ENCODE measurements at places on chromosomes 6 and 20.

DNA sequence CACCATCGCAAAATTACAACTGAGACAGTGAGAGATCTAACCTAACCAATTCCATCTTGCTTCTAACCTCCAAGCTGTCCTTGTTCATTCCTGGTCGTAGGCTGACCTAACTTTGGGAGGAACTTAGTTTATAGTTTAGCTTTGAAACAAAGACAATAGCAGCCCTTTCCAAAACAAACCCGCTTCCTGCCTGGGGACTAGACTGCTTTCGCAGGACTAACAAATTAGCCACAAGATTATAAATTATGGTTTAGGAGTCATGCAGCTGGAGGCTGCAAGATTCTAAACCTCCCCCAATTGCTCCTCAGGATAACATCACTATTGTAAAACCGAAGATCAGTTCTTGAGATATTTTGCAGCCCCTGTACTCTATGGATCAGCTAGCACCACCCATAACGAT, 63.2 kb downstream of the TRIM27 start:
- DNase-seq: no peak

DNA sequence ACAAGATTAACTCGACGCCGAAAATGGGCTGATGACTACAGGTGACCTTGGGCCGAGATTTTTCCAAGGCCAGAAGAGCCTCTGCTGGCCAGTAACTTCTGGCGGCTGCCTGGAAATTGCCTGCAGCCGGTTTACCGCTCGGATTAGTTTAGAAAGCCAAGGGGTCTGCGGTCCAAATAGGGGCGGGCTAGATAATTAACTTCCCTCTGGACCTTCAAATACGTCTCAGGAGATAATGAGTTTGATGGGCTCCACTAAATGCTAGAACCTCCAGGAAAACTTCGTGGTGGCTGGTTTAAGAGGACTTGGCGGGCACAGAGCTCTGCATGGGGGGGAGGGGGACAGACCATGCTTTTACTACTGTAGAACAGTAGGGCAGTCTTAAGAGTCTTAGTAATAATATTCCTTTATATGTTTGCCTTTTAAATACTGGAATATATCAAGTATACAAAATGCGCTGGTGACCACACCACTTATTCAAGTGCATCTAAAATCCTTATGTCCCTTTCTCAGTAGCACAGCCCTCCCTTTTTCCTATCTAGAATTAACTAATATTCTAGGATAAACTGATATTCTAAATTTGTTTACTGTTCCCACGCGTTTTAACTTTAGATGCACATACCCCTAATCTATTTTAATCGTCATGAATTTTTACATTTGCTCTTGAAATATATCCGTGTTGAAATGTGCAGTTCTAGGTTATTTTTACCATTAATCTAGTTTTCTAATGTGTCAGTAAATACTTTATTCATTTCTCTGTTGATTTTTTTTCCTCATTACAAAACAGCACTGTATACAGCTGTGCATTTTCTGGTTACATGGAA, 107.5 kb upstream of the PRSS16 start:
- peak; percentile 23 for DNase-seq

DNA sequence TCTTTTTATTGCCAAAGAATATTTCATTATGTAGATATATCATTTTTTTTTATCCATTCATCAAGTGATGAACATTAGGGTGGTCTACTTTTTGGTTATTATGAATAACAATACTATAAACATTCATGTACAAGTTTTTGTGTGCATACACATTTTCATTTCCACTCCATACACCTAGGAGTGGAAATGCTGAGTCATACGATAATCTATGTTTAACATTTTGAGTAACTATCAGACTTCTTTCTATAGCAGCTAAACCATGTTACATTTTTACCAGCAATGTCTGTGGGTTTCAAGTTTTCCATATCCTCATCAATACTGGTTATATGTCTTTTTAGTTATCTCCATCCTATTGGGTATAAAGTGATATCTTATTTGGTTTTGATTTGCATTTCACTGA, 65.7 kb downstream of the PRSS35 start:
- DNase-seq: no peak

DNA sequence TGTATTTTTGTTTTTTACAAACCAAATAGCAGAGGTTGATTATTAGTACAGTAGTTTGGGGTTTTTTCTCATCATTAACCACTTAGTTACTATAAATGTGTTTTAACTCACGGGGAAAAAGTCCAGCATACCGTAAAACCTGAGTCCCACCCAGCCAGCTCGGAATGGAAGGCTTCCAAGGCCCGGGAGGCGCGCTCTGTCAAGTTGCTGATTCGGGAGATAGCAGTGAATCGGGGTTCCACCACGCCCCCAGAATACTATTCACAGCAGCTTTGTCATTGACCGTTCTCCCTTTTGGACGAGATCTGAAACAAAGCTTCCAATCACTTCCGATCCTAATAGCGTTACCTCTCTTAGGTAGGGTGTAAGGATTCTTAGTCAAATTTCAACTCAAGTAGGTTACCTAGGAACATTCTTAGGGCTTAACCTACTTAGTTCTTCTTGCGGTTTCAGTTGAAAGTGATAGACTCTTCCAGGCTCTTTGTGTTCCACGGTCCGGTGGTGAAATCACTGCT, 232.8 kb upstream of the QKI start:
- DNase-seq: no peak

- no peak for DNase-seq
Observed at GRCh38 chr20:16533502-16533901, 39.7 kb downstream of the KIF16B start.

DNA sequence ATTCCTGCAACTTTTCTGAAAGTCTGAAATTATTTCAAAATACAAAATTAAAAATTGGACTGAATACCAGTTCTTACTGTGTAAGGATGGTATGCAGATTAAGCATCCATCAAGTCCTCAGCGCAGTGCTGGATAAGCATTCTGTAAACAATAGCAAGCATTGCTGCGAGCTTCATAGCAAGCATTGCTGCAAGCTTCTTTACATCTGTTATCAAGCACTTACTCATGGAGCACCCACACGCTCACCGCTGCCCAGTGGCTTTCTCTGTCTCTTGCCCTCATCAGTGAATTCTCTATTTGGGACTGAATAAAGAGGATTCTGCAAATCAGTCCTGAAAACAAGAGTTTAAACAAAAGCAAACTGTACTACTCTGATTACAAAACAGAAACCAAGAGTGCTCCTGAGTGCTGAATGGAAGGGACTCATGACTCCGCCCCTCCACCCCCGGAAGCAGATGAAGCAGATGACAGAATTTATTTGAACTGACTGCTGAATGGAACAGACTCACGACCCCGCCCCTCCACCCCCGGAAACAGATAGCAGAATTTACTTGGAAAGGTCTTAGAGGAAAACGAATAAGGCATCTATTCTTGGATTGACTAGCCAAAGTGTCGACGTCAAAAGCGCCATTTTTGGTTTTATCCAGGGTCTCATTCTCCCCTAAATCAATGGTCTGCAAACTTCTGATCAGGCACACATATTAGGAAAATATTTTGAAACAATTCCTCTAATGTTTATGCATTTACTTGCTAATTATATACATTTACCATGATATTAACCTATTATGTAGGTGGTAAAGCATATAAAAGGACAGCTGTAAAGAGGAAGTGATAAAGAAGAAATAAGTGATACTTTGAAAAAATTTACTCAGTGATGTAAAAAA, 22.1 kb upstream of the EYA2 start:
- DNase-seq: no peak

- no peak for DNase-seq
Observed at GRCh38 chr6:56551409-56552120, 91.1 kb downstream of the DST start.

- no peak for DNase-seq
Observed at GRCh38 chr6:34576286-34576955, 20.3 kb upstream of the SPDEF start.

DNA sequence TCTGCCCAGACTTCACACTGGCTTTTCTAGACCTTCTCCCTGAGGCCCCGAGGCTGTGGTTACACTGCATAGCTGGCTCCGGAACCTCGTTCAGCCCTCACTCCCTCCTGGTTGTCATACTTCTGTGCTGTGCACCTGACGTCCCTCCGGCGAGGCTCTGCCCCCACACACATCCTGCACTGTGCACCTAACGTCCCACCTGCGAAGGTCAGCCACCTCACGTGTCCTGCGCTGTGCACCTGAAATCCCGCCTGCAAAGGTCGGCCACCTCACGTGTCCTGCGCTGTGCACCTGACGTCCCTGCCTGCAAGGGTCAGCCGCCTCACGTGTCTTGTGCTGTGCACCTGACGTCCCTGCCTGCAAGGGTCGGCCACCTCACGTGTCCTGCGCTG, 111.0 kb upstream of the FRMD1 start:
- DNase-seq: no peak

- no peak for DNase-seq
Observed at GRCh38 chr20:62488470-62488869, 12.7 kb upstream of the GATA5 start.

- no peak for DNase-seq
Observed at GRCh38 chr6:2756687-2757224, 6.0 kb upstream of the MYLK4 start.

DNA sequence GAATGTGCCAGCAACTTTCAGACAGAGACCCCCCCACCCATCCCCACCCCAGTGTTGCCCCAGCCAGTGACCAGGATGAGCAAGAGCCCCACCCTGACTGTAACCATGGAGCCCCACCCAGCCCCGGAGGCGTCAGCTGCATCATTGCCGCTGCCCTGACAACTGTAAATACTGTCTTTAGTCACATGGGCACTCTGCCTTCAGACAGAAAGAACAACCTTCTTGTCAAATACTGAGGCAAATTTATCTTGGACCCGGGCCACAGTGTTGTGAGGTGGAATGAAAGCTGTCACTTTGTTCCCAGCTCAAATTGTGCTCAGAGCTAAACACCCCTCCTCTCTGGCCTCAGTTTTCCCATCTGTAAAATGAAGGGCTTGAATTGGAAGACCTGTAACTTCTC, 23.7 kb downstream of the MOCS3 start:
- no peak for DNase-seq

- DNase-seq: no peak
Observed at GRCh38 chr6:21538186-21538798, 55.3 kb upstream of the SOX4 start.

GRCh38 chr20:57795977-57796560, 86.3 kb upstream of the PMEPA1 start:
- DNase-seq: no peak

DNA sequence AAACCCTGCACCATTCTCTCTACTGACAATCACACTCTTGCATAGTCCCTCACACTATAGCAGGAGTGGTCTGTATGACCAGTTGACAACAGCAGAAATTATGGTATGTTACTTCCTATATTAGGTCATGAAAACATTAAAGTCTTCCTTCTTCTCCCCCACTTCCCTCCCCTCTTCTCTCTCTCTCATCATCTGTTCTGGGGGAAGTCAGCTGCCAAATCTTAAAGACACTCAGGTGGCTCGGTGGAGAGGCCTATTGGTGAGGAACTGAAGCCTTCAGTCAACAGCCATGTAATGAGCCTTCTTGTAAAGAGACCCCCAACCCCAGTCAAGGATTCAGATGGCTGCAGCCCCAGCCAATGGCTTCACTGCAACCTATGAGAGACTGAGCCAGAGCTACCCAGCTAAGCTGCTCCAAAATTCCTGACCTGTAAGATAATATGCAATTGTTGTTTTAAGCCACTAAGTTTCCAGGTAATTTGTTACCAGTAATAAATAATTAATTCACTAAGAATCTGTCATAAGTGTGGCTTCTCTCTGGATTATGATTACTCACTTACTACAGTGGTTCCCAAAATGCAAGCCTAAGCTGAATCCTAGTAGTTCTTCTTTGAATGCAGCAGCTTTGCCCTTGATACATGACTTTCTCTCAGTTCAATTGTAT, 11.2 kb upstream of the TSBP1 start:
- no peak for DNase-seq

GRCh38 chr6:130674604-130675003, 152.6 kb upstream of the SMLR1 start:
- no peak for DNase-seq

DNA sequence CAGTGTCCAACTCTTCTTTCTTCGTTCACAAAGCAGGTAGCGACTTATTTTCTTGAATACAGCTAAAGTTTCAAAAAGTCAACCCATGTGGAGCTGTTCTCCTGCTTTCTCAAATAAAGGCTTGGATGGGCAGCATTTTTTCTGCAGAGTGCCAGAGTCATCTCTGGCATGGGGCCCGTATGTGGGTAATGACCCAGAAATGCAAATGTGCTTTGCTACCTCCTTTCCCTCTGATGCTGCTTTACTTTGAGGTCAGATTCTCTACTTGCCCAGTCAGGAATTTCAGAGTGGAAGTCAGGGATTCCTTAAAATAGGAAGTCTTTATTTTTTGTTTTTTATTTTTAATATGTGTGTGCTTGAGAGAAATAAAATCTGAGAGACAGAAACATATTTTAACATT, 4.9 kb downstream of the NKAIN2 start:
- DNase-seq: peak; percentile 93

DNA sequence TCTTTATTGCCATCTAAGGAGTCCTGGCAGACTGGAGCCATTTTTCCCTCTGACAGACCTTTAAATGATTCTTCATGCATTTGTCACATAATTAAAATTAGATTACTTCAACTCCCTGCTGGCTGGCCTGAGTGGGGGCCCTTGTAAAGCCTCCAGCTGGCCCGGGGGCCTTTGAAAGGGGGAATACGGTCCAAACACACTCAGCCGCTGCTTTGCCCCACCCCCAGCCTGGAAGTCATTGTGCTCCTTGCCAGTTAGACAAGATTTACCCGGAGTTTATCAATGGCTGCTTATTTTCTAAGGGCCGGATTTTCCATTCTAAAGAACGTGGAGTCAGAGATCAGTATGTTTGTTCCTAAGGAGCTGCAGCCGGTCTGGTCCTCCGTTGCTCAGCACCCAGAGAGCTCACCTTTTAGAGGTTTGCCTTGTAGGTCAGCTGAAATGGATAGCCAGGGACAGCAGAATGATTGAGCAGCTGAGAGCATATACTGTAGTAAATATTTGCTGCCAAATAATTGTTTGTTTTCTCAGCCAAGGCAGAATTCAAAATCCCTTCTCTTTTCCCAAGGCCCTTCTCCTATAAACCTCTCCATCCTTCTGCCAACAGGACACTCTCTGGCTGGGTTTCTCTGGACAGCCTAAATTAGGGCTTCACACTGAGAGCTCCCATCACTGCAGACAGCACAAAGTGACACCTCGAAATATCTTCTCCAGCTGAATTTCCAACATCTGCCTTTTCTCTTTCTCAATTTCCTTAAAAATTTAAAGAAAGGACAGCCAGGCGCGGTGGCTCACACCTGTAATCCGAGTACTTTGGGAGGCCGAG, 68.4 kb upstream of the RBM24 start:
- DNase-seq: peak; percentile 74

- DNase-seq: no peak
Observed at GRCh38 chr6:169845426-169846285, 94.2 kb downstream of the ERMARD start.

DNA sequence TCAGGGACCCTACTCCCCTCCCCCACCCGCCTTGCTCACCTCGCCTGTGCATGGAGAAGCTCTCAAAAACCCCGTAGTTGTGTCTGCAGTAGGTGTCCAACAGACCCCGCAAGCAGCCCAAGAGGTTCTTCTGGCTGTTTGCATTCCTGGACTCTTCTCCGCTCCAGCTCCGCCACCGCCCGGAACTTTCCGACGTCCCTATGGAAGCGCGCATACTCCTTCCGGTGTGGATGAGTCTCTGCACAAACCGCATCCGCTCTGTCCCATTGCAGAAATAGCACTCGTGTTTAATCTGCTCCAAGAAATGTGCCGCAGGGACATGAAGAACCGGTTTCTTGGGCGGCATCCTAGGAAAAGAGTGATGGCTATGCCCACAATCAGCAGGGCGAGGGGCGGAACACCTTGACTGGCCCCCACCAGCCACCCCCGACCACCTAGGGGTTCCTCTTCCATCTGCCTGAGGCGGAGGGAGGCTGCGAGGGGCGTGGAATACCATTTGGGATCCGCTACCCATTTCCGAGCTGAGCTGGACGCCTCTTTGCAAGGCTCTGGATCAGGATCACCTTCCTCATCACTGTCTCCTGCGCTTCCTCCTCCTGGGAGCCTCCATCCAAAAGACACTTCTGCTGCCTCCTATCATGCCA, 20.2 kb downstream of the HLA-DRA start:
- no peak for DNase-seq
